ENCODE measurements at places on chromosomes 13 and 19.
A peak's percentile ranks its signal among the peaks of the same experiment; 100 is the strongest.

- no peak for DNase-seq
Measured at GRCh38 chr19:29566496-29567054, 39.5 kb upstream of the POP4 start.

DNA sequence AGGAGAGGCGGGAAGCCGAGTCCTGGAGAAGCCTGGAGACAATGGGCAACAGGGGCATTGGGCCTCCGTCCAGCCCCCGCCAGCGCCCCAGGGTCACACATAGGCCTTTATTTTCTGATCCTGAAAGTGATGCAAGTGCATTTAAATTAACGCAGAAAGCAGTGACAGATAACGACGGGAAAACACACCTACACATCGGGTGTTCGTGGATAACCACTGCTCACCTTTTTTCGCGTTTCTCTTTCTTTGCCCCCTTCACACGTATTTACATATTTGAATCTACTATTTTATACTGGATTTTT is 30.4 kb upstream of the GRTP1 start:
- no peak for DNase-seq

DNA sequence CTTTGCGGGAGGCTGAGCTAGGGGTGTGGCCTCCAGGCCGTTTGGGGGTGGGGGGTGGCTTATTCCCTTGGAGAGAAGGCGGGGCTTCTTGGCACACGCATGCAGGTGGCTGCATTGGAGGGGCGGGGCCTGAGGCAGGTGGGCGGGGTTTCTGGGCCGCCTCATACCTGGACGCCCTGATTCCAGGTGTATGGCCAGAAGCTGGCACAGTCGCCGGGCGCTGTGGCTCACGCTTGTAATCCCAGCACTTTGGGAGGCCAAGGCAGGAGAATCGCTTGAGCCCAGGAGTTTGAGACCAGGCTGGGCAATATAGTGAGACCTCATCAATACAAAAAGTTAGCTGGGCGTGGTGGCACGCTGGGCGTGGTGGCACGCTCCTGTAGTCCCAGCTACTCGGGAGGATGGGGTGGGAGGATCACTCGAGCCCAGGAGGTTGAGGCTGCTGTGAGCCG is 7.8 kb downstream of the ABCA7 start:
- DNase-seq = no peak

- no peak for DNase-seq
Measured at GRCh38 chr19:38425810-38426466, at the start of gene RASGRP4. Gene RASGRP4, minus strand, starts transcription at chr19:38426219. Its CDS starts 128 bp downstream, at chr19:38426091.

DNA sequence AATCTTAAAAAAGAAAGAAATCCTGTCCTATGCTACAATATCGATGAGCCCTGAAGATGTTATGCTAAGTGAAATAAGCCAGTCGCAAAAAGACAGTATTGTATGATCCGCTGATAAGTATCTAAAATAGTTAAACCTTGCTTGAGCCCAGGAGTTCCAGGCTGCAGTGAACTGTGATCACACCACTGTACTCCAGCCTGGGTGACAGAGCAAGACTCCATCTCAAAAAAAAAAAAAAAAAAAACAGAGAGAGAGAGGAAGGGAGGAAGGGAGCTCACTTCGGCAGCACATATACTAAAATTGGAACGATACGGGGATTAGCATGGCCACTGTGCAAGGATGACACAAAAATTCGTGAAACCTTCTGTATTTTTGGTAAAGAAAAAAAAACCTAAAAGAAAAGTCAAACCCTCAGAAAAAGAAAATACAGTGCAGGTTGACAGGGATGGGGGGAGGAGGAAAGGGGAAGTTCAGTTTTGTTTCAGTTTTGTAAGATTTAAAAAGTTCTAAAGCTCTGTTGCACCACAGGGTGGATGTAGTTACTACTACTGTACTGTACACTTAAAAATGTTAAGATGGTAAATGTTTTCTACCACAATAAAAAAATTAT is 8.4 kb downstream of the CLASRP start:
- DNase-seq = no peak

- DNase-seq = no peak
Measured at GRCh38 chr13:99199541-99200431, 868 bp upstream of the UBAC2 start.

DNA sequence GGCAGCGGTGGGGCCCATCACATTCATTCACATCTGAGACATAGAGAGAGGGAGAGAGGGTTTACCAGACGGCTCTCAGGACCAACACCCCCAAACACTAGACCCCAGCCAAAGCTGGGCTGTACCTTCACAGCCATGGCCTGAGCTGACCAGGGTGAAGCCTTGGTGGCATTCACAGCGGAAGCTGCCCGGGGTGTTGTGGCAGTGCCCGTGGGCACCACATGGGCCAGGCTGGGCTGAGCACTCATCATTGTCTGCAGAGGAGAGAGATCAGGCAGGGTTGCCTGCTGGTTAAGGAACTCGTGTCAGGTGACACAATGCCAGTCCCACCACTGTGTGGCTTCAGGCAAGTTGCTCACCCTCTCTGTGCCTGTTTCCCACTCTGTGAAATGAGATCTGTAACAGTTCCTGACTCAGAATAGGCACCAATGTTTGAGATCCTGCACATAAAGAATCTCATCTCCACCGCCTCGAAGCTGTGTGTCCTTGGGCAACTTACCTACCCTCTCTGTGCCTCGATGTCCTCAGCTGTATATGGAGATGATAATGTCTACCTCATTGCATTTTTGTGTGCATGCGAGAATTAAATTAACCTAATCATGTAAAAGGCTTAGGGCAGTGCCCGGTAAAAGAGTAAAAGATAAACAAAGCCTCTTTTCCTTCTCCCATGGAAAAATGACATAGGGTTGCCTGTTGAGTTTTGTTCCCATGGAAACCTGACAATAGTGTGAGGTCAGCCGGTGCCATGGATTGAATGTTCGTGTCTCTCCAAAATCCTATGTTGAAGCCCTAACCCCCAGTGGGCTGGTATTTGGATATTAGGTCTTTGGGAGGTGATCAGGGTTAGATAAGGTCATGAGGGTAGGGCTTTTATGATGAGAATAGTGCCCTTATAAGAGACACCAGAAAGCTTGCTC is 22.9 kb downstream of the CCL25 start:
- no peak for DNase-seq

GRCh38 chr19:47494211-47494547 is 10.2 kb upstream of the KPTN start:
- DNase-seq = no peak

- DNase-seq = no peak
Measured at GRCh38 chr13:110161112-110161882, 145.7 kb downstream of the COL4A1 start.

DNA sequence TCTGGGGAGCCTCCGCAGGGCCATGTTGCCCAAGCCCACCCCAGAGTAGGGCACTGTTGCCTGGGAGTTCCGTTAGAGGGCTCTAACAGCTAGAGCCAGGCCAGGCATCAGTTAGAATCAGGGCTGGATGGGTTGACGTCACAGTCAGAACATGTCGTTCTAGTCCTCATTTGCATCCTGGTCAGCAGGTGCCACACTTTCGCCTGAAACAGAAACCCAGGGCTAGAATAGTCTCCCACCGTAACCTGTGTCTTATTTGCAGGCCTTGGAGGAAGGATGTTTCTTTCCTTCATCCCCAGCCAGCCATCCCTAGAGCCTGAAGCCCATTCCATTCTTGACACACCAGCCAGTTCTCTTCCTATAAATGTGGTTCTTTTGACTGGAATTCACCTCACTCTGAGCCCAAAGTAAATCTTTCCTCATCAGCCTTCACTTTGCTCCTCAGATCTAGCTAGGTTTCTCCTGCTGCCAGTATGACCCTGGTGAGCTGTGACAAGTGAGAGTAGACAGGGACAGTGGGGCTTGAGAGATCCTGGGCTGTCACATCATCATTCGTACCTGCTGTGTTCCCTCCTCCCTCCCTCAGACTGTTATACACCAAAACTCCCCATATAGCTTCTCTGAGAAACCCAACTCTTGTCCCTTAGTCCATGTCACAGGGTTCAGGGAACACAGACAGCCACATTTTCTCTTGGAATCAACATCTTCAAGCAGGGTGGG is 12.2 kb upstream of the CCDC97 start:
- DNase-seq = no peak

GRCh38 chr13:31774186-31774750 is 34.9 kb downstream of the RXFP2 start:
- no peak for DNase-seq

DNA sequence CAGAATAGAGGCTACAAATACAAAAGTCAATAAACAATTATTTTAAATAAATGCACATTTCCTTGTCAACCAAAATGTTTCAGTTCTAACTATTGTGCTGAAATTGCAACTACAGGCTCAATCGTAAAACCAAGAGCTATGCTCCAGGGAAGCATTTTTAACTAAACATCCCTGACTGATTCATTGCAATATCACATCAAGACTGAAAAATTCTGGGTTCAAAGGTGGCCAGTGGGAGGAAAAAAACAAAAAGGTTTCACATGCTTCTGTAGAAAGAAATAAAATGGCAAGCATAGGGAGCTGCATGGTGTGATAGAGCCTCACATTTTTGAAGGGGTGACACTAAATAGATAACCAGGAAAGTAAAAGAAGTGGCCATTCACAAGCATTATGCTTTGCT is 862.8 kb downstream of the PCDH9 start:
- no peak for DNase-seq

- DNase-seq = no peak
Measured at GRCh38 chr13:97526556-97526955, 92.6 kb downstream of the RAP2A start.

DNA sequence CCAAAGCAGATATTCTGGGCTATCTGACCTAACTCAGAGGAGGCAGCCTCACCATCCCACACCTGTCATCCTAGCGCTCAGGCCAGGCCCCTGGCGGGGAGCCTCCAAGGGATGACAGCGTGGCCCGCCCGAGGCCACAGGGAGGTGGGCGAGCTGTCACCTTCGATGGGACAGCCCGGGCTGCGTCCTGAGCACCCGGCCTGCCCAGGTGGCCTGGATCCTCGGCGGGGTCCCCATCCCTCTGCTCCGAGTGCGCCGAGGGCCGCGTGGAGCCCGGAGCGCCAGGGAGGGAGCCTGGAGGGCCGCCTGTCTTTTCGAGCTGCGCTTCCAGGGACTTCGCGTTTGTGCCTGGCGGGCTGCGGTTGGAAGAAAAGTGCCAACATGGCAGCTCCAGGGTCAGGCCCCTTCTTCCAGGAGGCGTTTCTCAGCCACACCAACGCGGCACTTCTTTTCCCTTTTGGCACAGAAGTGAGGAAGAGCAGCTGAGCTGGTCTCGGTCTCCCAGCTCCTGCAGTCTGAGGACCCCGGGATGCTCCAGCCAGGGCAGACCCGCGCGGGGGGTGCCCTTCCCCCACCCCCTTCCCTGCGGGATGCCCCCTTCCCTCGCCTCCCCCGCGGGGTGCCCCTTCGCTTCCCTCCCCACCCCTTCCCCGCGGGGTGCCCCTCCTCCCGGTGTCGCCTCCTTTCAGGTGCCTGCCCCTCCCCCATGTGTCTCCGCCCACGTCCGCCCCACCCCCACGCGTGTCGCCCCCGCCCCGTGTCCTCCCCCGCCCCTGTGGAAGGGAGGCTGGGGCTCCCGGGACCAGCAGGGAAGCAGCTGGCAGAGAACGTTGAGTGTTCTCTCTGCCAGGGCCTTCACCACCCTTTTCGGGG is 42.3 kb downstream of the GJA3 start:
- peak; percentile 5 for DNase-seq

DNA sequence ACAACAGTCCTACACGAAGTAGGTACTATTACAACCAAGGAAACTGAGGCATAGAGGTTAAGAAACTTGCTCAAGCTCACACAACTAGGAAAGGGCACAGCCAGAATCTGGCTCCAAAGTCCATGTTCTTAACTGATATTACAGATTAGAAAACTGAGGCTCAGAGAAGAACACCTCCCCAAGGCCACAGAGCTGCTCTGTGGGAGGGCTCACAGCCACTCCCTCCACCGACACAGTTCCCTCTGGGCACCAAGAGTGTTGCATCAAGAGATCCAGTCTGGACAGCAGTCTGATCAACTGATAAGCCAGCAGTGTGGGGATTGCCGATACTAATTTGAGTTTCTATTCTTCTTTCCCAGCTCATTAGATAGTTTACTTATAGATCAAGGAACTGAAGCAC is 29.5 kb downstream of the SLC15A1 start:
- DNase-seq = no peak

GRCh38 chr13:44739120-44739519 is 163.0 kb upstream of the TSC22D1 start:
- DNase-seq = no peak

GRCh38 chr13:105846923-105847322 is 688.5 kb downstream of the EFNB2 start:
- DNase-seq = no peak

- no peak for DNase-seq
Measured at GRCh38 chr19:1019980-1020867, 699 bp downstream of the TMEM259 start.

DNA sequence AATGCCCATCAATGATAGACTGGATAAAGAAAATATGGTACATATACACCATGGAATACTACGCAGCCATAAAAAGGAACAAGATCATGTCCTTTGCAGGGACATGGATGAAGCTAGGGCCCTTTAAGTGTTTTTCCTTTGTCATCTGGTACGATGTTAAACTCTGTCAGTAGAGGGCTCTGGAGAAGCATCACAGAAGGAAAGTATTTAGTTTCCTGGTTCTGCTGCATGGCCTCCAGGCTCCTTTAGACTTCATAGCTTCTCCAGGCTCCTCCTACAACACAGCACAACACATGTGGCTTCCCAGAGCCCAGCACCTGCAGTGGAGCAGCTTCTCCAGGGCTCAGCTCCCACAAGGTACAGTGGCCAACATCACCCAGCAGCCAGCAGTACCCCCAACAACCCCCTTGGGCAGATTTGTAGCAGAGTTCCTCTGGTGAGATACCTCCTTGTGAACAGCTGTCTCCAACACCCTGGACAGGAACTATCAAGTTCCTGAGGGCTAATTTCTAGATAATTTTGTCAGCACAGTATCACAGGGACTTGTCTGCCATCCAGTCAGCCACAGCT is 63.4 kb downstream of the KCTD12 start:
- no peak for DNase-seq

DNA sequence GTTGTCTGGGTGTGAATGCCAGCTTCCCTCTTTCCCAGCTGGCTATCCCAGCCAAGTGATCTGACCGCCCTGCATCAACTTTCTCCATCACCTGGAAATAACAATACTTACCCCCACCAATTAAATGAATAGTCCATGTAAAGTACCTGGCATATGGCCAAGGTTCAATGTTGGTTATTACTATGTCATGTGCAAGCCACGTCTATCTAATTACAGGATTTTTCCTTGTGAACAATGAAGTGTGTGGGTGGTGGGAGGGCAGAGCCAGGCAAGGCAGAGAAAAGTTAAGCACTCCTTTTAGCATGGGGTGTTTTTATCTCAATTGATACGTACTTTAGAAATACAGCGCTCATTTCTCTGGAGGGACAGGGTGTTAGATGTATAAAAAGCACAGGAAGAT is 121.1 kb downstream of the NHLRC3 start:
- peak; percentile 4 for DNase-seq

- DNase-seq = no peak
Measured at GRCh38 chr19:18596752-18597157, 8.2 kb downstream of the REX1BD start.

DNA sequence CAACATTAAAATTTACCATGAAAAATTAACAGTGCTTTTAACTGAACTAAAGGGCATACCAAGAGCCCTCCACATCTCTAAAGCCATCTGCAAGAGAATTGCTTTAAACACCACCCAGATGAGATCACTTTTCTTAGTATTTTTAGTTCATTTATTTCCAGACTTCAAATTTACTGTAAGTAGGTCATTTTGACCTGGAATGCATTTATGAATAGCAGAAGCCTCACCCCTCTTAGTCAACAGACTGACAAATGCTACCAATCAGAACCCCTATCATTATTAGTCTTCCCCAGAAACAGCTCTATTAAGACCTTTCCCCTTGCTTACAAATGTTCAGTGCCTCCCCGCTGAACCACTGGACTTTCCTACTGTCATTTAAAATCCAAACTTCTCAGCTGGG is 27.3 kb downstream of the RUBCNL start:
- no peak for DNase-seq

- DNase-seq = no peak
Measured at GRCh38 chr13:99636306-99636705, 135.0 kb downstream of the TM9SF2 start.

Measured in activated T-cell treated with anti-CD3 and anti-CD28 coated beads for 24 hours (primary cell).